ENCODE measurements at places on chromosomes 6 and 20.

DNA sequence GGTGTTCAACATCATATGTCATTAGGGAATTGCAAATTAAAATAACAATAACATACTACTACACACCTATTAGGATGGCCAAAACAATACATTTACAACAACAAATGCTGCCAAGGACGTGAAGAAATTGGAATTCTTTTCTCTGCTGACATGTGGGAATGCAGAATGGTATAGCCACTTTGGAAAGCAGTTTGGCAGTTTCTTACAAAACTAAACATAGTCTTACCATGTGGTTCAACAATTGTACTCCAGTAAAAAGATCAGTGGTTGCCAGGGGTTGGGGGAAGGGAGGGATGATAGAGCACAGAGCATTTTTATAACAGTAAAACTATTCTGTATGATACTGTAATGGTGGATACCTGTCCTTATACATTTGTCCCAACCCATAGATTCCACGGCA lies 12.3 kb upstream of the CFAP206 start:
- no peak for DNase-seq

GRCh38 chr6:55772730-55773129 lies 102.7 kb downstream of the BMP5 start:
- no peak for DNase-seq

DNA sequence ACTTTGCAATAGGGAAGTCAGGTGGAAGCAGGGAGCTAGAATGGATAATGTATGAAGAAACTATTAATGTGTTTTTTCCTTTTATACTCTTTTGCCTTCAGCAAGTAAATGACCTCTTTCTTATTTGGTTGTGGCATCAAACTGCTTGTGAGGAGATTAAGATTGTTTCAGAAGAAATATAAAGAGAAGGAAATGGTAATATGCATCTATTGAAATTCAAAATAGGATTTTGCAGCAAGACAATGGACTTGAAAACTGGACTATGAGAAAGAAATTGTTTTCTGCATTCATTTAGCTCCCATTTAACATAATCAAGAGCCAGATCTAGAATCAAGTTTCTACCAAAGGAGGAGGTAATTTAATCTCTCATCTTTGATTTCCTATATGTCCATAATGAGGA lies 32.3 kb upstream of the KIFC1 start:
- no peak for DNase-seq

GRCh38 chr6:125258651-125259353 lies 43.0 kb downstream of the HDDC2 start:
- no peak for DNase-seq

GRCh38 chr6:5665667-5666066 lies 341.1 kb downstream of the NRN1 start:
- no peak for DNase-seq

DNA sequence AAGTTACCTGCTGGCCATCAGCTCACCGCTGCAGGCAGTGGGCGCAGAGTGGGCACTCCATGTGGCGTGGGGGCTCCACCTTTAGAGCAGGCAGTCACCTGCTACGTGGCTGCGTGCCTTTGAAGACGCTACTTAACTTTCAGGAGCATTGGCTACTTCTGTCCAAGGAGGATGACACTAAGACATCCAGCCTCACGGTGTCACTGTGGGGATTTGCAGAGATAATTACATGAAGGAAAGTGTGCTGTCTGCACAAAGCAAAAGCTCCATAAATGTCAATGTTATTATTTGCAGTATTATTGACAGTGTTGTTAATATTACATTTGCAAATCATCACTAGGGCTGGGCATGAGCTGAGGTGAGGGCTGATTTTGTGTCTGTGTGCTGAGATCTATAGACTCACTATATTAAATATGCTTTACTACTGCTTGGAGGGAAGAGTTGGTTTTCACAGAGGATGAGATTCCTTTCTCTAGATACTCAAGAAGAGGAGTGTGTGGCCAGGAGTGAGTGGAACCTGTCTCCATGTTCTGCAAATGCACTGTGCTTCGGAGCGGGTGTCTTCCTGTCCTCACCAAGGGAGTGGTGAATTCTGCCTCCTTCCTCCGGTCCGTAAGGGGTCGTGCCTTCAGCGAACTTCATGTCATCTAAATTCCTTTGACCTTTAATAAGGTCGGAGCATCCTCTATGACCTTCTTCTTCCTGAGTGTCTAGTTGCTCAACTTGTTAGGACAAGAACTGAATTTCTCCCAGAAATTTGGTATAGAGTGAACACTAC lies 165.8 kb upstream of the SYNDIG1 start:
- no peak for DNase-seq

DNA sequence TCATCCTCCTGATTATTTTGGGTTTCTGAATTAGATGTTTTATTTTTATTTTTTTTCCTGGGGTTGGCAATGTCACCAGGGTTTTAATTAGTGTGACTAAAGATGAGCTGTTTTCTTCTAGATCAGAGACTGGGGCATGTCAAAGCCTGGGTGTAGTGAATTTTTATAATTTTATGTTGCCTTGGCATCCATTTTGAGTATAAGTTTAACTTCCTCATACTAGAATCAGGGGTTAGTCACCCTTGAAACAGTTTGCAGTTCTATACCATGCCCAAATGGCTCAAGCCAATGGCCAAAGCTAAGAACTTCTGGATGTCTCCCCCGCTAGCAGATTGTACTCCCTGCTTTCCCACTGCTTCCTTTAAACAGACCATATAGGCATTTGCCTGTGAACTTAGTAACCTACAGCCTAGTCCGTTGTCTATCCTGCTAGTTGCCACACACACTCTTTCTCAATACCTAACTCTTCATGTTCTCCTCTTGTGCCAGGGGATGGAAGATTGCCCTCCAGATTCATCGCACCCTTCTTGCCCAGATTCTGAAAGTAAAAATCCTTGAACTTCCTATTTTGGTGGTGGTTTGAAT lies 54.5 kb downstream of the KIAA0408 start:
- DNase-seq = no peak

DNA sequence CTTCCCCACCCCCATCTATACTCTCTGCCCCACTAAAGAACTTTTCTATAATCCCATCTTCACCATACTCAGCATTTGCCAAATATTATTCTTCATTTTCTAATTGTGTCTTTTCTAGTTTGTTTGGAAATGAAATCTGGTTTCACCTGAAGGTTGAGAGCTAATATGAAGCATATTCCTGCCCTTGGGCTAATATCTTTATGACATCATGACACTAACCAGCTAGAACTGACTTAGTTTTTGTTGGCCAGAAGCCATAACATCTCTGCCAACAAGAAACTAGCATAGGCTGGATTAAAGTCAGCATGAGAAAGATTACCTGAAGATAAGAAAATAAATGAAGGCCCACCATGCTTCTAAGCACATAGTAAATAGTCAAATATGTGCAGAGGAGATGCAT lies 16.7 kb downstream of the UNC5CL start:
- DNase-seq = no peak

DNA sequence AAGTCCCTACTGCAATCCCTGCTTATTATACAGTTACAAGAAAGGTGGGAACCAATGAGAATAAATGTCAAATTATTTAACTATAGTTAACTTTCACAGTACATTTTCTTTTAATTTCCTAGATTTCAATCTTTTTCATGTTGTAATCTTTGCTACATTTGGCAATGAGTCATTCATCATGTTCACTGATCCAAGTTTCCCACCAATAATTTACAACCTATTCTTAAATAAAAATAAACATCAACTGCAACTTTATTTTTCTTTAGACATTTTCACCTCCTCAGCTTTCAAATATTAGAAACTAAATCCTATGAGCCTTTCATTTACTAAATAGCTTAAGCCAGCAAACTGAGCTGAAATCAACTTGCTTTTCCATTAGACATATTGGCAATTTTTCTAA lies 541.3 kb upstream of the BTBD3 start:
- no peak for DNase-seq

DNA sequence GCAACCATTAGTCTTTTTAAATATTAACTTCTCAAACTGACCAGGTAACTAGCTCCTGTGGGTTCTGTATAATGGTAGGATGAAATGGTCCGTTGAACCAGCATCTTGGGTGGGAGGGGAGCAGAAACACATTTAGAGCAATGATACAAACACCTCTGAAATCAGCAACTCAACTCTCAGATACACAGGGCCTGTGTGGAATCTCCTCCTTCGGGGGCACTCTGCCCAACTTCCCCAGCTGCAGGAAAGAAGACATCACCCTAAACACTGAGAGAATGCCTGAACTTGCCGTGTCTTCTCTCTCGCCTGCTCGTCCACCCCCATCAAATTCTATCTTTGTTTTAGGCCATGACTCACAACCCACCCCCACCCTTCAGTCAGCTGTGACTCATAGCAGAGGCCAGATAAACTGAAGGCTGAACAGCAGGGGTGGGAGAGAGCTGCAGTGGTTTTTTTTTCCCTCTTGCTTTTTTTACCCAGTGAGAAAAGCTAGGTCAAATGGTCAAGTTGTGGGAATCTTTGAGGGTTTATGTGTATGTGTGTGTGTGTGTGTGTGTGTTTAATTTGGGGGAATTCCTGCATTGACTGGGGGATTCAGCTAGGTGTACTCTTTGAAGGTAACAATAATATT lies 593.4 kb upstream of the JAG1 start:
- peak; percentile 29 for DNase-seq

DNA sequence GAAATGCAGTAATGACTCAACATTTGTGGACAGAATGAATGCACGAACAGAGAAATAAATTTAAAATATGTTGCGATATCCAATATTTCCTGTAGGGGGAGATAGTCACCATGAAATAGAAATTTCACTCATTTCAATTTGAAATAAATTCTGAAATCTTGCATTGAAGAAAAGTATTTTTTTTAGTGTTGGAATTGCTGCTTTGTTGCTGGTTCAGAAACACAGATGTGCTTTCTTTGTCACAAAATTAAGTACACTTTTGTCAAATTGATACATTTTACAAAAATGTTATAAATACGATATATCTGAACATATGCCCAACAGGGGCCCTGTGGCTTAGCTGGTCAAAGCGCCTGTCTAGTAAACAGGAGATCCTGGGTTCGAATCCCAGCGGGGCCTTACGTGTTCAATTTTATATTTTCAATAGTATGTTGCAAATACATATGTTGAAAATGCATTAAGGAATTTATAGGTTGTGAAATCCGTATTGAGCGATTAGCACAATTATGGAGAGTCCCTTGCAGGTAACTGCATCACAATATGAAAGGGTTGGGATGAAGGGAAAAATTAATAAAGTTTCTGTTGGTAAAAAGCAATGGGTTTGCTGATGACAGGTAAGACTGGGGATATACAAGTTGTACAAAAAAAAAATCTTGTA lies 85.4 kb upstream of the PRSS16 start:
- DNase-seq = no peak

- DNase-seq = no peak
Observed at GRCh38 chr6:17923401-17923863, 64.0 kb downstream of the KIF13A start.

DNA sequence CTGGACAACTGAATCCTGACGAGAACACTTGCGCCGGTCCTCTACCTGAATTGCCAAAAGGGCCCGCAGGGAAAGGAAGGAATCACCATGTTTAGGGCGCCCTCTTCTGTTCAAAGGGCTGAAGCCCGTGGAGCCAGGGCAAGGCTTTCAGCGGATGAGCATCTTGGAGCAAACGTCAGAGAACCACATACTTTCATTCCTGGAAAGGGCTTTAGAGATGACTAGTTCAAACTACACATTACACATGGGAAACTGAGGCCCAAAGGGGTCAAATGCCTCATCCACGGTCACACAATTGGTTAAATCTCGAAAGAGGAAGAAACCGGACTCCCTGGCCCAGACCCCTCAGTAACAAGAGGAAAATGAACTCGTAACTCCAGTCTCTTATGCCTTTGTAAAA lies 11.5 kb upstream of the ZNF133 start:
- DNase-seq = peak; percentile 50

GRCh38 chr6:167125855-167126349 lies 3.0 kb downstream of the CCR6 start:
- DNase-seq = no peak

GRCh38 chr6:100465701-100466409 lies 1.1 kb upstream of the SIM1 start:
- DNase-seq = no peak

- DNase-seq = no peak
Observed at GRCh38 chr6:170456334-170456733, 96.8 kb downstream of the PSMB1 start.

DNA sequence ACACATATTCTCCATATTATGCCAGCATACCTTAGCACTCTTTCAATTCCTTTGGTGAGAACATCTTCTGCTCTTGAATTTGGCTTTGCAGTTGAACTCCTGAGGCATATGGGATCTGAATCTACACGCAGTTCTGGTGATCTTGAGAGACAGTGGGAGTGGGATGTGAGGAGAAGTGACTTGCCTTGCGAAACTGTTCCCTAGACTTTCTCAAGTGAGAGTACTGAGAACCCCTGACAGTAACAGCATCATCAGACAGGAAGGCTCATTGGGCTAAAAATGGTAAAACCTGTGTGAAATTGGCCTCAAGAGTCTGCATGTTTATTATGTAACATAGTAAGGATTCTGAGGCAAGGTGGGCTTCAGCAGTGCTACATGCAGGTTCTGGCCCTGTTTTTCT lies 49.1 kb upstream of the CEP85L start:
- no peak for DNase-seq

DNA sequence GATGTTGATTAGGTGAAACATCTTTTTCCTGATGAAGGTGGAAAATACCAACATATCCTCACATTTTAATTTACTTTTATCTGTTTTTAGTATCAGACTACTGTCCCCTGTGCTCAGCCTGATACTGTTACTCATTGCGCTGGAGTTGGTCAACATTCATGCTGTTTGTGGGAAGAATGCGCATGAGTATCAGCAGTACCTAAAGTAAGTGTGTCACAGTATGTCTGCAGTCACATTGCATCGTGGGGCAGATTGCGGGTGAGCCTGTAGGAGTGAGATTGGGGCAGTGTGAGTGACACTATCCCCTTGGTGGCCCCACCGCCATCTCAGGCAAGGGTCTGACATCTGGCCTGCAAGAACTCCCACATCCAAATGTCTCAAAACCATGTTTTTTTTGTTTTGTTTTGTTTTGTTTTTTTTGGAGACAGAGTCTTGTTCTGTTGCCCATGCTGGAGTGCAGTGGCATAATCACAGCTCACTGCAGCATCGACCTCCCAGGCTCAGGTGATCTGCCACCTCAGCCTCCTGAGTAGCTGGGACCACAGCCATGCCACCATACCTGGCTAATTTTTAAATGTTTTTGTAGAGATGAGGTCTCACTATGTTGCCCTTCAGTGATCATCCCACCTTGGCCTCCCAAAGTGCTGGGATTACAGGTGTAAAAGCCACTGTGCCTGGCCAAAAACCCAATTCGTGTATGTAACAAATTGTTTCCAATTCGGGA lies 27.8 kb downstream of the ERMARD start:
- DNase-seq = no peak

- DNase-seq = no peak
Observed at GRCh38 chr6:38673397-38674165, 29.4 kb downstream of the GLO1 start.
